ENCODE measurements at places on chromosomes 16 and 17.

GRCh38 chr16:4680673-4681470 lies 12.5 kb upstream of the NUDT16L1 start:
- DNase-seq: no peak

DNA sequence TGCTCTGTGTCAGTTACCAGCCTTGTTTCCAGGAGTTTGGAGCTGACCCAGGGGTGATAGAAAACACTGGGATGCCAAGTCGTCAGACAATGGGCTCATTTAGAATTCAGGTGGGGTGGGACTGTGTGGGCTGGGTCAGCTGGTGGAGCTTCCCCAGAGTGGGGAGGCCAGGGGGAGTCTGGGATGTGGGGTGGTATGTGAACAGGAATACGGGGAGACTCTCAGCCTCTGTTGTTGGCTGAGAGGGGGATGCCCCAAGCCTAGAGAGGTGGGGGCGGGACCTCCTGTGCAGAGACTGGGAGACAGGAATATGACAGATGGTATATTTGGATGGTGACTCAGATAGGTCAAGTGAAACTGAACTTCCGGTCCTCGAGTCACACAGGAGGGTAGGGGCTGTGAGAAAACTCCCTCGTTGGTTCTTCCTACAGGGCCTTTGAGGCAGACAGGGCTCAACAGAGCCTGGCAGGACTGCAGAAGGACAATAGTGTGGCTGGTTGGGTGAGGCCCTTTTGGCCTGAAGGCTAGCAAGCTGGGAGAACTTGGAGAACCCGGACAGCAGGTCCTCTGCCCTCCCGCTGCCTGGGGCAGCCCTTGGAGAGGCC lies 23.7 kb downstream of the CDH1 start:
- peak; percentile 57 for DNase-seq

DNA sequence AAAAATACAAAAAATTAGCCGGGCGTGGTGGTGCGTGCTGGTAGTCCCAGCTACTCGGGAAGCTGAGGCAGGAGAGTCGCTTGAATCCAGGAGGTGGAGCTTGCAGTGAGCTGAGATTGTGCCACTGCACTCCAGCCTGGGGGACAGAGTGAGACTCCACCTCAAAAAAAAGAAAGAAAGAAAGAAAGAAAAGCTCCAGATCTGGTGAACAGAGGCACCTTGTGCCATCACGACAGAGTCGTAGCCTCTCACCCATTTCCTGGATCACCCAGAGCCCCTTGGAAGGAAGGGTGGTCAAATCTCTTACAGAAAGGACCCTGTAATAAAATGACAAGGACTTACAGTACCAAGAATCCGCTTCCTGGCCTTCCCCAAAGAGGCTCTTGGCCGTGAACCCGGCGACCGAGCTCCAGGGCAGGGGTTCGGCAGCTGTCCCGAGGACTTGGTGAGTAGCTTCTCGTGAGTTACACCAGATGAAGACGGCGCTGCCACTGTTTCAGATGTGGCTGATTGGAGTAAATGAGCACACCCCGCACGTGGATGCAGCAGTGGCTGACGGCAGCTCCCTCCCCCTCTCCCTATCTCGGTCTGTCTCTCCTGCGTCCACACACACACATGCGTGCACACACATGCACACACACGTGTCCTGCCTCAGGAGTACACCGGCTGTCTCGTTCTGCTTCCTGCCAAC lies 13.5 kb downstream of the LGALS3BP start:
- DNase-seq: no peak

- no peak for DNase-seq
Measured at GRCh38 chr16:81401035-81401950, 43.3 kb upstream of the CMIP start.

GRCh38 chr16:30499284-30499683 lies 26.7 kb downstream of the ITGAL start:
- DNase-seq: no peak

GRCh38 chr17:15917438-15918027 lies 27.4 kb upstream of the ADORA2B start:
- DNase-seq: no peak

- no peak for DNase-seq
Measured at GRCh38 chr16:85782451-85782850, 16.9 kb downstream of the EMC8 start.

- DNase-seq: no peak
Measured at GRCh38 chr16:70723740-70724145, 37.9 kb upstream of the MTSS2 start.

DNA sequence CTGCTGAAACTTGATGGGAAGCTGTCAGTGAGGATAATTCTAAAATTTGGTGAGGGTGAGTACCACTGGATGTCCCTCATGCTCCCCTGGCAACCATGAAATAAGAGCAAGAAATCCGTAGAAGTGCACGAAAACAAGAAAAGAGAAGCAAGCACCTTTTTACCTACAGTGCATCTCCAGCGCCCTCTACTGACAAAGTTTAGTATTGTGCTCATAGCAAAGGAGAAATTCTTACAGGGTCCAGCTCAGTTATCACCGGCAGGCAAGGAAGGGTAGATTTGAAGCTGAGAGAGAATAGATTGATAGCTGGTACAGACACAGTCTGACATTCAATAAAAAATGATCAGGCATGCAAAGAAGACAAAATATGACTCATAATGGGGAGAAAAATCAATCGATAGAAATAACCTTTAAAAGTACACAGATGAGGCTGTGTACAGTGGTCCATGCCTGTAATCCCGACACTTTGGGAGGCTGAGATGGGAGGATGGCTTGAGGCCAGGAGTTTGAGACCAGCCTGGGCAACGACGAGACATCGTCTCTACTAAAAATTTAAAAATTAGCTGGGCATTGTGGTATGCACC lies 28.3 kb upstream of the TEX2 start:
- no peak for DNase-seq

- DNase-seq: no peak
Measured at GRCh38 chr17:65442250-65442649, 119.2 kb downstream of the AXIN2 start.

DNA sequence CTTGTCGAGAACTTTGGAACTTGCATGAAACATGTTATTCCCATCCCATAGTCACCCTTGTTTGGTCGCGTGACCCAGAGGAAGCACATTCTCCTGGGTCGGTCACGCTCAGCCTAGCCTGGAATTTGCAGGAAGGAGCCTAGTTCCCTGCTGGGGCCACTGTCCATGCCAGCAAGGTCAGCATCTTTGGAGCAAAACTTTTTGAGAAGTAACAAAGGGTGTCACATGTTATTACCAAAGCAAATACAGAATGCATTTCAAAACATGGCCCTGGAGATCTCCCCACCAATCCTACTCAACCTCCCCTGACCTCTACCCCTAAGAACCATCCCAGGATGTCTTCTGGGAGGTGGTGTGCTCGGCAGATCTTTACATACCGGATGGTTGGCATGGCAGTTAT lies 26.2 kb upstream of the IRF8 start:
- DNase-seq: no peak

GRCh38 chr17:29111816-29112499 lies 68.2 kb downstream of the MYO18A start:
- peak; percentile 55 for DNase-seq

DNA sequence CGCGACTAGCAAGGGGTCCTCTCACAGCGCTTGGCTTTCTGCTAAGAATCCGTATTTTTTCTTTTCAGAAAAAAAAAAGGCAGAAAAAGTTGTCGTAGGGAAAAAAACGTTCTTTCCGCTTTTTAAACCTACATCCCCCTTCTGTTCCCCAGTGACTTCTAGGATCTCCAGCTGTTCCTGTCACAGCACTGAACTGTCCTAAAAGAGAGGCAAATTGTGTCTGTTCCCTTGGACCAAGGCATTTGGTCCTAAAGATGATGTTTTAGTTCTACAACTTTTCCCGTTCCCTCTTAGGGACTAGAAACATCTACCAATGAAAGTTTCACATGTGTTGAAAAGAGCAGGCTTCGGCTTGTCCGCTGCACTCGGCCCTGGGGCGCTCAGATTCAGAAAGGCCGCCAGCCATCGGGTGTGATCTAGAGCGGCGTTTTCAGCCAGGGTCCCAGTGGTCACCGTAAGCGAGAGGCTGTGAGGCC lies 100.7 kb upstream of the CHMP6 start:
- DNase-seq: no peak

GRCh38 chr17:80263253-80264204 lies 2.9 kb downstream of the RNF213 start:
- DNase-seq: no peak

- no peak for DNase-seq
Measured at GRCh38 chr17:56495556-56495955, 97.9 kb upstream of the NOG start.

GRCh38 chr16:80084614-80085013 lies 456.2 kb upstream of the DYNLRB2 start:
- DNase-seq: peak; percentile 3

DNA sequence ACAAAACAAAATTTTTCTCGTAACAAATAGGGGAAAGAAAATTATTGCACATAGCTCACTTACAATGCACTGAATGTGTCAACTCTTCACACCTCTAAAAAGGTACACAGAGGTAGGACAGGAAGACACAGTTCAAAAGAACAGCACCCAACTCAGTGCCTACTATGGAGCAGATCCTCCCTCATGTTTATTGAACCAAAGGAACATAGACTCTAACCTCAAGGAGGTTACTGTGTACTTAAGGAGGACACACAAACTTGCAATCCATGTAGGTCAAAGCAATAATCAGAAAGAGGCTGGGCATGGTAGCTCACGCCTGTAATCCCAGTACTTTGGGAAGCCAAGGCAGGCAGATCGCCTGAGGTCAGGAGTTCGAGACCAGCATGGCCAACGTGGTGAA lies 50.3 kb downstream of the SLC39A11 start:
- no peak for DNase-seq

DNA sequence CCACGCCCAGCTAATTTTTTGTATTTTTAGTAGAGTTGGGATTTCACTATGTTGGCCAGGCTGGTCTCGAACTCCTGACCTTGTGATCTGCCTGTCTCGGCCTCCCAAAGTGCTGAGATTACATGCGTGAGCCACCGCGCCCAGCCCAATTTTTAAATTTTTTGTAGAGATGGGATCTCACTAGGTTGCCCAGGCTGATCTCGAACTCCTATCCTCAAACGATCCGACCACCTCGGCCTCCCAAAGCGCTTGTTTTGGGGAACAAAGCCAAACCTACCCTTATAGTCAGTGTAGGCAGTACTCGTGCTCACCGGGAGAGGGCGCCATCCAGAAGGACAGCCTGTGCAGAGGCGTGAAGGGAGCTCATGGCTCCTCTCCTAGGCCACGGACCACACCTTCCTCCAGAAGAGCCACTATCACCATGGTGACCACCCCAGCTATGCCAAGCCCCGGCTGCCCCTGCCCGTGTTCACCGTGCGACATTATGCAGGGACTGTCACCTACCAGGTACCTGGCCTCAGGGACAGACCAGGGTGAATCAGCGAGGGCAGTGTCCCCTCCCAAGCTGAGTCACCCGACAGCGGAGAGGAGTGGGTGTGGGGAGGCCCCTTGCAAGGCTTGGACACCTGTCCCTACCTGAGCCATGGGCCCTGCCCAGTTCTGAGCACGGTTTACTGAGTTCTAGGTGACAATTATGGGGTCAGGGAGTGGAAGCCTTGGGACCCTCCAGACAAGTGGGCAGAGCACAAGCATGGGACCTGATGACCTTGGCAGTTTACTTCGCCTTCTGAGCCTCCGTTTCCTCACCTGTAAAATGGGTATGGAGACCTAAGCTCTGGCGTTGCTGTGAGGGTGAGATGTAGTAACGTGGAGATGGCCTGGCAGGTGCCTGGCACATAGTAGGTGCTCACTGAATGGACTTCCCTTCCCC lies 13.7 kb downstream of the MYO15B start:
- no peak for DNase-seq

GRCh38 chr17:83099570-83100181 lies 20.3 kb downstream of the METRNL start:
- DNase-seq: no peak

DNA sequence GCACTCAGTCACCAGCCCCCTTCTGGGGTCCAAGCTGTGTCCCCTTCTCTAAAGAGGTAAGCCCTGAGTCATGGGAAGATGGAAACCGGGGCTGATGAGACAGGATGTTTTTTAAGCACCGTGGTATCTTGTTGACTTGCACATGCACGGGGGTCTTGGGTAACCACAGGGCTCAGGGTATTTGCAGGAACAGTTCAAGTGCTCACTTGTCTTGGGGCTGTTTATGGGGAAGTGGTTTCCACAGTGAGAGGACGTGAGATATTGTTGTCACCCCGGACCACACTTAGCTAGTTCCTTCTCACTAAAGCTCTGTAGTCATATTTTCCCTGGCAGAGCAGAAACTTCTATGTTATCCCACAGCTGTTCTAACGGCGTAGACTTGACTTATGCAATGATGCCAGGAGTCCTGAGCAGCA lies 7.7 kb downstream of the CCL3L1 start:
- DNase-seq: peak; percentile 34

- DNase-seq: no peak
Measured at GRCh38 chr17:4199818-4200402, 56.9 kb downstream of the CYB5D2 start.

GRCh38 chr16:4180511-4180910 lies 61.4 kb downstream of the SRL start:
- DNase-seq: no peak

GRCh38 chr17:36977066-36977465 lies 28.3 kb downstream of the AATF start:
- no peak for DNase-seq

DNA sequence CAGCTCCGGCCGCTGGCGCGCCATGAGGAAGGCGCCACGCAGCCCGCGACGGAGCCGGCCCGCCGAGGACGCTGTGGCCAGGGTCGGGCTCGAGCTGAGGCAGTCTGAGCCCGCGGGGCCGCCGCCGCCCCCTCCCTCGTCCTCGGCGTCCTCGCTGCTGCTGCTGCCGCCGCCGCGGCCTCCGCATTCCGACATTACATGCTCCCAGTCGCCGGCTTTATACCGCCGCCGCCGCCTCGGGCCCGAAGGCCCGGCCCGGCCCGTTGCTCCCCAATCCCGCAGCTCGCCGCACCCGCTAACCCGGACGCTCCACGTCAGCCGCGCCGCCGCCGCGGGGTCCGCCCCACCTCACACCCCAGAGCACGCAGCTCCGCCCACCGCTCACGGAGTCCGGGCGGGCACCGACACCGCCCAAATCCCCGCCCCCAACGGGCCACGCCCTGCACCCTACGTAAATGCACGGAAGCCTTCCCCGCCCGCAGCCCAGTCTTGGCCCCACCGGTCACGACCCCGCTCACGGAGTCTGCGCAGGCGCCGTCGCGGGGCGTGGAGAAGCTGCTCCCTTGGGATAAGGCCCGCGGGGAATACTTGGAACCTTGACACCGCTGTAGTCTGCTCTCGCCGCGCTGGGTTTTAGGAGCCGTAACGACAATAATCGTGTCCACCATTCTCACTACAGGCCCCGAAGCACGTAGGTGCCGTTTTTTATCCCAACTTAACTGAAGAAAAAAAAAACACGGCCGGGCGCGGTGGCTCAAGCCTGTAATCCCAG lies at the start of gene TXNDC11:
Gene TXNDC11 (minus strand): TSS at position 322 of the 772 bp plus-strand sequence. CDS start 127 bp downstream, at position 195.
- DNase-seq: peak; percentile 99

GRCh38 chr17:65797809-65798208 lies 236.4 kb upstream of the AXIN2 start:
- DNase-seq: no peak

DNA sequence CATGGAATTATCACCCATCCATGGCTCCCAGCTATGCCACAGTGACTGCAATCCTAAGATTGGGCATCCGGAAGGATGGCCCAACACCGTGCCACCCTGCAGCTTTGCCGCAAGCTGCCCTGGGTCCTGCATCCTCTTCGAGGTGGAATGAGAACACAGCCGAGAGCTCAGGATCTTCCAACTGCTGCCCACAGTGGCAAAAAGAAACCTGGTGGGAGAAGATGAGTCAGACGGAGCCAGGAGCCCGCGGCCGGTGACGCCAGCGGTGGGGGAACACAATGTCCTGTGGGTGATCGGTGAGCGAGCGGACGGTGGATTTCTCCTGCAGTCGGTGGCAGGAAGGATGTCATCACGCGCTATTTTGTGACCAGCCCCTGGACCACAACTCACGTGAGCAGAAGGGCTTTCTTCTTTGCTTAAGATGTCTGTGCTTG lies 20.1 kb downstream of the CD7 start:
- DNase-seq: no peak

- no peak for DNase-seq
Measured at GRCh38 chr16:12361016-12361415, 384.5 kb downstream of the SNX29 start.

Measured in anterior cingulate cortex (tissue), 58 donors.